Hematopoietic multipotent progenitor cell treated with erythropoietin and hydrocortisone succinate and interleukin-3 and kit ligand, for 4 days (in vitro differentiated cells): ENCODE measurements at places on chromosomes 4 and X.
A peak's percentile ranks its signal among the peaks of the same experiment; 100 is the strongest.

DNA sequence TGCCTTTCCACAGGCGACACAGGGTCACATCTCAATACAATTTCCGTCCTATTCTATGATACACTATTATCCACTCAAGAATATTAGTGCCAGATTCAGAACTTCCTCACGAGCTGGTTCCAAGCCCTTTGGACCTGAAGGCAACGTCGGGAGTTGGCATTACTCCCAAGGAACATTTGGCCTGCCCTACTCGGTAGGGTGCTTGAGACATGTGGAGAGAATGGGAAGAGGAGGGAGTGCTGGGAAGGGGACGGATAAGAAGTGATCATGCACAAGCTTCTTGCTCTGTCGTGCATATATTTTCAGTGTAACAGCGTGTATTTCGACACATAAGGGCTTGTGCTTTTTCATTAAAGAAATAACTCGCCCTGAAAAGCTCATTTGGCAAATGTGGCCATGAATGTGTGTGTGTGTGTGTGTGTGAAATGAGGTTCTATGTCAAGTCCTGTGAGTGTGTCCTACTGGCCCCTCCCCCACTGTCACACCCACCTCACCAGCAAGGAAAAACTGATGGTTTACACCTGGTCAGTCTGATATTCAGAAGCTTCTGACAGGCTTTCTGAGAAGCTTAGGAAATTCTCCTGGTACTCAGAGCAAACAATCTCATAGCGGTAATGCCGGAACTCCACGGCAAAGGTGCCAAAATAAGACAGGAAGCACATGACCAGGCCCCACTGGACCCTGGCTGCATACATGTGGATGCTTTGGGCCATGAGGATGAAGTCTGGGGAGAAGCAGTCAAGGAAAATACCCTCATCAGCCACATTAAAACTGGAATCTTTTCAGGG, 54.8 kb downstream of the ENOPH1 start:
- no peak for DNase-seq

DNA sequence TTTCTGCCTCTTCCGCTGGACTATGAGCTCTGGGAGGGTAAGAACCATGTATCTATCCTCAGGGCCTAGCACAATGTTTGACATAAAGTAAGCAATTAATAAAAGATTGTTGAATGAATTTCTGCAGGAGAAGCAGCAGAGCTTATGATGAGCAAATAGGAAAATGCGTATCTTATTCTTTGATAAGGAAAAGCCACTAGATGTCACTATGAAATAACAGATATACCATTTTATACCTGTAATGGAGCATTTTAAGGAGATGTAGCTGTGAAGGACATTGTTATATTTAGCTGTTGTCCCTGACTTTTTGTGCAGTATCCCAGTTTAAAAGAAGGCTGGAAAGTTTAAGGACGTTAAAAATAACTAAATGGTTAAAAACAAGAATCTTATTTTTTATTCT, 147.2 kb upstream of the MBNL3 start:
- DNase-seq, result peak; percentile 11

DNA sequence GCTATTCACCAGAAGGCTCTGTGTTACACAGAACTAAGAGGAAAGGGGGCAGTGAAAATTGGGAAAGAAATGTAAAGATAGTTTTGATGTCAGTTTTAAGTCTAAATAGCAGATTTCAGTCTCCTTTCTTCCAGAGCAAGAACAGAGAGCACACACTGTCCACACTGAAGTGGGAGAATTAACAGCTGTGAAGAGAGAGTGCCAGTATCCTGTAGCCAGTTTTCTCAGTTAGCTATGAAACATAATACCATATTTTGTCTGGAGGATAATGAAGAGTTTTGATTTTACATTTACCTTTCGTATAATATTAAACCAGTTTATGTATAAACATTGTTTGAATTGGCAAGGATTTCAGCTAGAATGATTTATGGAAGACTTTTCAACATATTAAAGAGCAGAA, 35.1 kb downstream of the FBXO8 start:
- DNase-seq, result no peak

GRCh38 chr4:152709675-152710438, 30.1 kb upstream of the TMEM154 start:
- no peak for DNase-seq

GRCh38 chrX:139930401-139930800, 2.5 kb downstream of the ATP11C start:
- DNase-seq, result no peak

- peak; percentile 53 for DNase-seq
Measured at GRCh38 chr4:153705743-153706468, 21.8 kb downstream of the TLR2 start.

DNA sequence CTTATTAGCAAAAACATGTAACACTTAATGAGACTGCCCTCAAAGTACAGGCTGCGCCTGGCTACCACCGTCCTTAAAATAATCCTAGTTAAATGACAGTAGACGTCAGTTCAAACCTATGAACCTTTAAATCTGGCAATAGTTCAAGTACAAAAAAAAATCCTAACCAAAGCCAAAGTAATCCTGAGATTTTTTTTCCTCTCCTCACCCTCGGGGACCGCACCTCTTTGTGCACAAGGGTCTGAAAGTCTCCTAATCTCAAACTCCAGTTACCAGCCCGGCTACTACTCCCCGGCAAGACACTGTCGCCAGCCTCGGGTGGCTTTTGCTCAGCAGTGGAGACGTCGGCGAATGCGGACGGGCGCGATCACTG, 439 bp downstream of the SEC31A start:
- no peak for DNase-seq

DNA sequence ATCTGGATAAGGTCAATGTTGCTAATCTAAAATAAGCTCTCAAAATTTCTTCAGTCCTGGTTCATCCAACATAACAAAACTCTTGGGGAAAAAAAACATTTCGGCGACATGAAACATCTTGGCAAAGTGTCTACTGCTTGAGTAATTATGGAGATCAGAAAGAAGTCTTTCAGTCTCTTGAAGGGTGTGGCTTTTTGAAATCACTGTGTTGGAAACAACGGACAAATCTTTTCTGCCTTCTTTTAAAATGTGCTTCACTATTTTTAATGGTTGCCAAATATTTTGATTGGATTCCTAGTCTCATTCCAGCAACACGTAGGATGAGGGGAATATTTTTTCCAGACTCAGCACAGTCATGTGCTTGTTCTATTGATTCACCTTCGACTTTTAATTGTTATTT, 138.6 kb downstream of the KLHL8 start:
- DNase-seq, result no peak

GRCh38 chr4:186058253-186058979, 10.5 kb upstream of the TLR3 start:
- peak; percentile 71 for DNase-seq

- no peak for DNase-seq
Measured at GRCh38 chr4:4689694-4690440, 148.0 kb upstream of the STX18 start.

DNA sequence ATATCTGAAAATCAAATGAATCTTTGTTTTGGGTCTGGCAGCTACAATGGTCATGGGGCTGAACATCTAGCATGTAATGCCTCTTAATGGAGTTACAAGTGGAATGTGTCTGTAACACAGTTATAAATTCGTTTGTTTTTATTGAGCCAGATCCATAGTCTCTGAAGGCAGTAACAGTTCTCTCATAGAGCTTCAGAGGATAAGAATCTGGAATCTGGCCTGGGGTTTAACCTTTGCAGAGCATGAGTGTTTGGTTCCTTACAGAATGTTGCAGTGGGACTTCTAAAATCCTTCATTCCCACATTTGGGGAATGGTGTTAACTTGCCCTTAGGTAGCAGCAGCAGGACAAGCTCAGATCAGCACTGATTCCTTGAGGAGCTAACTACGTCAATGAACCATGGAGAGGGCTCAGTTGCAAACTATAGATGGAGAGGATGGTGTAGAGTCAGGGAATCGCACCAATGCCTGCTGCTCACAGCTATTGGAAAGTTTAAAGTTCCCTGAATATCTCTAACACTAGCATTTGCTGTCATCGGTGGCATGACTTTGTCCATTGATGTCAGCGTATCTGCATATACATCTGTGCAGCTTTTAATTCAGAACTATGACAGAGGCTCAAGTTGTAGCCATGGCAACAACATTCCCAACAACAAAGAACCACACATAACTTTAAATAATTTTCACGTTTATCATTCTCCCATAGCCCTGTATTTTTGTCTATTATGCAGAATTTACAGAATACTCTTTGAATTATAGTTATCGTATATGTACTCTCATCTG, 72.2 kb downstream of the RASGEF1B start:
- DNase-seq, result no peak

DNA sequence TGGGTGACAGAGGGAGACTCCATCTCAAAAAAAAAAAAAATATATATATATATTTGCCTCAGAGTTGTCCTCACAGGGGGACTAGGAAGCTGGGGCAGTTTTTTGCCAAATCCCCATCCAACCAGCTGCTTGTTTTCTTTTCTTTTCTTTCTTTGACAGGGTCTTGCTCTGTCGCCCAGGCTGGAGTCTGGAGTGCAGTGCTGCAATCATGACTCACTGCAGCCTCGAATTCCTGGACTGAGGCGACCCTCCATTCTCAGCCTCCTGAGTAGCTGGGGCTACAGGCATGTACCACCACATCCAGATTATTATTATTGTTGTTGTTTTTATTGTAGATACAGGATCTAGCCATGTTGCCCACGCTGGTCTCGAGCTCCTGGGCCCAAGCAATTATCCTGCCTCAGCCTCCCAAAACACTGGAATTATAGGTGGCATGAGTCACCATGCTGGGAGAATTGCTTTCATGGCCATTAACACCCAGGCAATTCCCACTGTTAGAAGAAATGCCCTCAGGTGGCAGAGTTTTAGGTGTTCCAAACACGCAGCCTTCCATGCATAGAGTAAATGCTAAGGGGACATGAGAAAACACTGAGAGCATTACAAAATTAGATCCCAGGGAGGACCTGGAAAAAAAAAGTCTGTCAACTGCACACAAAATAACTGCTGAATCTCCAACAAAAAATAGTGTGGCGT, 98.0 kb downstream of the ARHGAP6 start:
- DNase-seq, result no peak

DNA sequence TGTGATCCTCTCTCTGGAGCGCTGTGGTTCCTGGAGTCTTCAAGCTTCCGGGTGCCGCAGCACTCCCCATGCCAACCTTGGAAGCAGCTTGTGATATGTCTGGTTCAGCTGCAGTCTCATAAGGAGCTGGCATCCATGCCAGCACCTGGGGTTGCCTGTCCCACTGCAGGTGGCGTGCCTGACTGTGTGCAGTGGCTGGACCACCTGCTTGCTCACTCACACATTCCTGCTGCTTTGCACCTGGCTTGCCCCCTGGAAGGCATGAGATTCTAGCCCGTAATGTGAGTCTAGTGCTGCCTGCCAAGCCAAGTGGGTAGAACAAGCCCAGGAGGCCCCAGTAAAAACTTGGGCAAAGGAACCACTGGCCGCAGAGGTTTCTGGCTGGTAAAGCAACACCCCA, 687.2 kb upstream of the AADAT start:
- DNase-seq, result no peak

DNA sequence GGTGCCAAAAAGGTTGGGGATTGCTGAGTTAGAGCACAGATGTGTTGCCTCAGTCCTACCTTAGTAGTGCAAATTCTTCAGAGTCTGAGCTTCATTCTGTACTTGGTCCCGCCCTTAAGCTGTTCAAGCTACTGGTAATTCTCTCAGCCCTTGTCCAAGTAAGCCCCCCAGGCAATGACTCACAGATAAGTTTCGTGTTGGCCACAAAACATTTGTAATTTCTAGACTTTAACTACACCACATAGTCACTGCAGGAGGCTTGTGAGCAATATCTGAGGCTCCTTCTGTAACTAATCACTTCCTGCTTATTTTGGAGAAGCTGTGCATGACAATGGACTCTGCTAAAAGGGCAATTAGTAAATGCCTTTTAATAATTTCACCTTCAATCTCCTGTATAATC, 1420.5 kb downstream of the PCDH7 start:
- peak; percentile 77 for DNase-seq
